ENCODE measurements at places on chromosomes 12 and 14.

DNA sequence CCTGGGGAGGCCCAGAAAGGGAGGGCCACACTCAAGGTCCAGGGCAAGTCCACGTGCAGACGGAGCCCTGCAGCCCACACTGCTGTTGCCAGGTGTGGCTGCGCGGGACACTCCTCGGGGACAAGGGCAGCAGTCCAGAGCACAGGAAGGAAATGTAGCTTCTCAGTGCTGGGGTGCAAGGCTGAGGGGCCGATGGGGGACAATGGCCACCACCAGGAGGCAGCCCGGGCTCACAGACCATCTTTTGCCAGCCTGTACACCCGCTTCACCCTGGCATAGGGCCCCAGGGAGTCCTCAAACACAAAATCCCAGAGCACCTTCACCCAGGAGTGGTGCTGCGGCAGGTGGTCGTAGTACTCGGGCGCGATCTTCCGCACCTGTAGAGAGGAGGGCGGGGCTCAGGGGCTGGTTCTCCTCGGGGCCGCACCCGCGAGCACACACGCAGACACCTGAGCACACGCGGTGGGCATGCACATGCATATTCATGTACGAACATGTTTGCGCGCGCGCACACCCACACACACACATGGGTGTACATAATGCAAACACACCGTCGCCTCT, 12.8 kb downstream of the DEGS2 start:
- peak; percentile 29 for DNase-seq

DNA sequence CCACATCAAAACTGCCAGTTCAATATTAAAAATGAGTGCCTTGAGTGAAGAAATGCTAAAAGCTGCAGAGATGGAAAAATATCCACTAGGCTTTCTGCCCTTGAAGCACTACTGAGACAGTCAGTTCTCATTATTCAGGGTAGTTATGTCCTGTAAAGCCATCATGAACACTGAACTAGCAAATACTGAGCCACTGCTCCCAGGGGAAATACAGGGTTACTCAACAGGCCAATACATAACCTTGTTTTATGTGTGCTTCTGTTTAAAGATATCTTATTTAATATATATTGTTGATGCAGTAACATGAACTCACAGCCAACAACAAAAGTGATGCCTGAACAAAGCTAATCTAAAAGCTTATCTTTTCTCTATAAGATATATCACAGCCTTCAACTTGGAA, 3.3 kb downstream of the RAD52 start:
- DNase-seq: no peak

- no peak for DNase-seq
Measured at GRCh38 chr12:6268484-6269157, 41.9 kb upstream of the PLEKHG6 start.

DNA sequence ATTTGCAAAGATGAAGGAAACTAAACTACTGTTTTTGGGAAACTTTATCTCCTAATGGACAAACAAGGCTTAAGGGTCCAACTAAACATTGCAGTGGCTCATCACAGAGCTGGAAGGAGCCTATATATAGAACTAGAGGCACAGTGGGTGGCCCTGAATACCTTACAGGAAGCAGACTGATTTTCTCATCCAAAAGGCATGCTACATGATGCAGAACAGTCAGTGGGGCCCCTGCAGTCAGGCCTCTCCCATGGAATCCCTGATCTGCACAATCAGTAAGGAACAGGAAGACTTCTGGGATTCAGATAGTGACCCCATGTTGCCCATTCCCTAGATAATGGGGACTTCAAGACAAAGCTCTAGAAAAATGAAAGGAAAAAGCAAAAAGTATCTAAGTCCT, 1.9 kb upstream of the LLPH start:
- DNase-seq: no peak

- DNase-seq: no peak
Measured at GRCh38 chr12:67414011-67414715, 145.0 kb downstream of the CAND1 start.
